ENCODE measurements at places on chromosomes 5 and 9. TPM values are rescaled to one million over a fixed set of nuclear protein-coding genes. Genes with fewer than 3 reads are reported as not detected.

SPATA31D4 gene
- not detected for total RNA-seq

OTP gene
- total RNA-seq, result not detected

GZMA gene
- total RNA-seq, result not detected

TLX3 gene
- total RNA-seq, result 0.87 TPM

SLC23A1 gene
- total RNA-seq, result not detected

PCDHB1 gene
- total RNA-seq, result not detected

- no peak for DNase-seq
These were observed 2.0 kb downstream of the ASPN start for GRCh38 chr9:92480291-92480771.

GRCh38 chr5:19406576-19407365 is 581.2 kb downstream of the CDH18 start:
- DNase-seq, result no peak

GRCh38 chr9:107176436-107177151 is 106.5 kb upstream of the RAD23B start:
- no peak for DNase-seq

GRCh38 chr5:112106878-112107277 is 312.2 kb downstream of the EPB41L4A start:
- no peak for DNase-seq

- DNase-seq, result no peak
These were observed 92.4 kb upstream of the ANXA1 start for GRCh38 chr9:73059247-73059646.

GRCh38 chr5:143008809-143009521 is 238.8 kb downstream of the ARHGAP26 start:
- peak; percentile 96 for DNase-seq

GRCh38 chr9:92176800-92177185 is 61.6 kb upstream of the SPTLC1 start:
- DNase-seq, result no peak

DNA sequence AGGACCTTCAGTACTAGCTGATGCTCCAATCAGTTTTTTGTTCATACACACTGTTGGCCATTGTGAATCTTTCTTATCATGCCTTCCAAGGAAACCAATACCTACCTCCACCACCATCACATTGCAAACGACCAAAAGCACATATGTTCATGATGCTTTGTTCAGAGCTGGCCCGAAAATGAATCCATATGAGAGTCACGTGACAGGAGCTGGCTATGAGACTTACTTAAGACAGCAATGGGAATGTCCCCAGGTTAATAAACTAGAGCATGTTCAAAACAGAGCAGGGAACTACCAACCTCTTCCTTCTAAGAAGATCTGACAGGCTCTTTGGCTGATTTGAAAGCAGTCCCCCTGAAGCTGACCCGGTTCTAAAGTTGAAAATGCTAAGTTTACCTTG is 93.5 kb downstream of the FGF1 start:
- DNase-seq, result no peak

DNA sequence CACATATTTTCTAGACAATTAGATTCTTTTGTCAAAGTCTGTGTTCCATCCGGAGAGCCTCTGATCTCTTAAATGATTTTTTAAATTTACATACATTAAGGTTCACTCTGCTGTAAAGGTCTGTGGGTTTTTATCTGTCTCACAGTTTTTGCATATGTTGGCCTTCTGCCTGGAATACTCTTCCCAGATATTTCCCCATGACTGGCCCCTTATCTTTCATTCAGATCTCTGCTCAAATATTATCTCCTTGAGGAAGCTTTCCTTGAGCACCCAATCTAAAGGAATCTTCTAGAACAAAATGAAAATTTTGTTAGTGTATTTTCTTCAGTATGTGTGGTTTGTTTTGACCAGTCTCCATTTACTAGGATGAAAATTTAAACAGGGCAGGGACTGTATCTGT is 26.3 kb downstream of the FAF2 start:
- DNase-seq, result no peak

DNA sequence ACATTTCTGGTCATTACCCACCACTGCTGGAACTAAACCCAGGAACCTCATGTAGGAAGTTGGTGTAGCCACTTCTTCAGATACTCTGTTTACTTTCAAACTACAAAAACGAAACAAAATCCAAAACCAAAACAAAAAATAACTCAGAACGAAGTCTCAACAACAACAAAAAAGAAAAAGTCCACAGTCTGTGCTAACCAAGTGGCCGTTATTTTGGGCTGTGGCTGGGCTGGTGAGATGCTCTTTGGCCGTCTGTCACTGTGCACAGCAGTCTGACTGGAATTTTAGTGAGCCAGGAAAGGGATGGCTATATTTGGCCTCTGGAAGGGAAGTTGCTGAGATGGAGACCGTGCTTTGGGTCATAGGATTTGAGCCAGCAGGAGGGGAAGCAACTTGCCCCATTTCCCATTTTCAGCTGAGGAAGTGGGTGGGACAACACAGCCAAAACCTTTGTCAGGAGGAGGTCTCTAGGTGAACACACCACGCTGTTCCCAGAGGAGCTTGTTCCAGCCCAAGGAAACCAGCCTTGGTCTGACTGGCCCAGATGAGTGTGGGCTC is 334.1 kb downstream of the ZSWIM6 start:
- DNase-seq, result no peak

GRCh38 chr9:30925126-30925525 is 1459.3 kb upstream of the ACO1 start:
- no peak for DNase-seq

DNA sequence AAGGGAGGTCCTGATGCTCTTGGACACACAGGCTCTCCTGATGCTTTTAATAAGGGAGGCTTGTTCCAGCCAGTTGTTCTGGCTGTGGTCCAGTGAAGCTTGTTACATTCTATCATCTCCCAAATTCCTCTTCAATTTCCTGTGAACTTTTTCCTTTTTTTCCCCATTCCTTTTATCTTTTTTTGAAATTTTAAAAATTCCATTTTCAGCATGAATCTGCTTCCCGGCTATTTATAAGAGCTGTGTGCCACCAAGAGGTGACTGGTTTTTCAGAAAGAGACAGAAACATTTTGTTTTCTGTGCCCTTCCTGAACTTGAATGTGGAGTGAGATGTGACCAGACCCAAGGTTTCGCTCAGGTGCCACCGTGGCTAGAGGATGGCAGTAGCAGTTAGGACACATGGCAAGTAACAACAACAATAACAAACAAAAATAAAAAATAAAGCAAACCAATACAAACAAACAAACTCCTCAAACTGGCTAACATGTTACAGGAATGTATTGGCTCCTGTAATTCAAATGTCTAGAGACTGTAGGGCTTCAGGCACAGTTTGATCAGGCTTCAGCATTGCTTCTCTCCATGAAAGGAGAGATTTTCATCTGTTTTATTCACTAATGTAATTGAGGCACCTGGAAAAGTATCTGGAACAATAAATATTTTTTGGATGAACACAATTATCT is 121.1 kb downstream of the BOD1 start:
- DNase-seq, result no peak

- DNase-seq, result no peak
These were observed 9.7 kb downstream of the PTGES2 start for GRCh38 chr9:128117613-128118471.

DNA sequence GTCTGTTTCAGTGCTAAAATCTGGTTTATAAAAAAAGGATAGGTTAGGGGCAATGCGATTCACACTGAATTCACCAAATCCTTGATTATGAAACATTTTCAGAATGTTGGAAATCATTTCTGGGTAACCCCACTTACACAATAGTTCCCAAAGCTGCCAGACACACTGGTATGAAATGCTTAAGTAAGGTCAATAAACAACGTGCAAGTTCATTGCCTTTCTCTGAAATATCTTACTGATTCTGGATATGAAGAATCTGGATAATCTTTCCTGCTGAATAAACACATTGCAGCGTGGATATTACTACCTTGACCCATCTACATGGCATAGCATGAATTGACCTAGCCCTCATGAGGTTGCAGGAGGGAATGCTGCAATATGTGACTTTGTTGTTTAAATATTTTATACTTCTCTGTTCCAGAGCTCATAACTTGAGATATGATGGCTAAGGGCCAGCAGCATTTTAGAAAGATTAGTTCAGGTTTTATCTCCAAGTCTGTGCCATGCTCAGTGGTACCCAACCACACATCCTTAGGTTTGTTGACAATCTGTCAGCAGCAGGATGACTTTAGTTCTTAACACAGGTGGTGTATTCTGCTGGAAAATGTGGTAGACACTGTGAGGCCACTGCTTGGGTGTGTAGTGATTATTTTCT is 121.0 kb downstream of the NREP start:
- DNase-seq, result no peak

- DNase-seq, result no peak
These were observed 764.3 kb upstream of the CTNND2 start for GRCh38 chr5:12668564-12668963.

GRCh38 chr5:135473956-135474670 is 22.0 kb upstream of the TIFAB start:
- DNase-seq, result no peak

Measured in epithelial cell of proximal tubule (primary cell).